Islet precursor cell (in vitro differentiated cells): ENCODE measurements at places on chromosomes 3 and 15.

GRCh38 chr15:41799488-41799805 is 25.2 kb downstream of the MAPKBP1 start:
- DNase-seq, result no peak

DNA sequence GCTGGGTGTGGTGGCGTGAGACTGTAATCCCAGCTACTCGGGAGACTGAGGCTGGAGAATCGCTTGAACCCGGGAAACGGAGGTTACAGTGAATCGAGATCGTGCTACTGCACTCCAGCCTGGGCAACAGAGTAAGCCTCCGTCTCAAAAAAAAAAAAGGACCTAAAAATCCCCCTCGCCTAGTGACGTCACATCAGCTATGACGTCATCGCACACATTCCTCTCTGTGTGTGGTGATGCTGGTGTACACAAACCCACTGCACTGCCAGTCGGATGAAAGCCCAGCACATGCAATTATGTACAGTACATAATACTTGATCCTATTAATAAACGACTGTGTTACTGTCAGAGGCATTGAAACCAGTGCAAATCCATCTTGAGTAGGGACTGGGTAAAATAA is 40.2 kb upstream of the SEC61A1 start:
- DNase-seq, result no peak

GRCh38 chr3:146189519-146190173 is 28.7 kb upstream of the PLOD2 start:
- DNase-seq, result no peak

- no peak for DNase-seq
Measured at GRCh38 chr3:40341671-40342070, 32.2 kb downstream of the EIF1B start.

GRCh38 chr15:27787931-27788330 is 311.2 kb downstream of the OCA2 start:
- DNase-seq, result no peak
